ENCODE measurements at places on chromosomes 1 and 21.

DNA sequence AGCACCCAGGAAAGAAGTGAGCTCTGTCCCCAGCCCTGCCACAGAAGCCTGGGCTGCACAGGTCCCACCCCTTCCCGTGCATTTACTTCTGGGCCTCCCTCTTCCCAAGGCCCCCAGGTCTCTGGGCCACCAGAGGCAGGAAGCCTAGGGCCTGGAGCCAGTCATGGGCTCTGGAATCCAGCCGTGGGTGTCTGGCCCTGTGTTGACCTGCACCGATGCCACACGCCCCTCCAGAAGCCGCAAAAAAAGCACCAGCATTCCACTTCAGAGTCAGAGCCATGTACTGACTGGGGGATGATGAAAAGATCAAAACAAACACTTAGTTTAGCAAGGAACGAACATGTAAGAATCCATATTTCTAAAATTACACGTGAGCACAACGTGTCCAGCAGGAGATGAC is 141.7 kb downstream of the NPHP4 start:
- no peak for DNase-seq

- peak; percentile 55 for DNase-seq
Measured at GRCh38 chr1:24558902-24559791, 3.3 kb downstream of the NCMAP start.

- DNase-seq: no peak
Measured at GRCh38 chr1:68377098-68377497, 72.7 kb downstream of the RPE65 start.

DNA sequence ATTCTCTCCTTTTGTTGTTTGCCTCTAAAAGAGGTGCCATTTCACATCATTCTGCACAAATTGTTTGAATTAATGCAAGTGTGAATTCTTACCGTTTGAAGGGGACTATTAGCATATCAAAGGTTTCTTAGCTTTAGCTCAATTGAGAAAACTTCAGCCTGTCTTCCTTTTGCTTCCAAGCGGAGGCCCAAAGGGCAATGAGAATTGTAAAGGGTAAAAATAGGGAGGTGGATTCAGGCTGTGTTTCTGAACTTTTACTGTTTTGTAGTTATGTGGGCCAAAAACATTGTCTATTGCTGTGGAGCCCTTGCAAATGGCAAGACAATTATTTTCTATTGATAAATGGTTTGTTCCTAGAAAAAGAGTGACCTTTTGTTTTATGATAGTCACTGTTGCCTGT is 3.6 kb downstream of the ADGRL2 start:
- no peak for DNase-seq

DNA sequence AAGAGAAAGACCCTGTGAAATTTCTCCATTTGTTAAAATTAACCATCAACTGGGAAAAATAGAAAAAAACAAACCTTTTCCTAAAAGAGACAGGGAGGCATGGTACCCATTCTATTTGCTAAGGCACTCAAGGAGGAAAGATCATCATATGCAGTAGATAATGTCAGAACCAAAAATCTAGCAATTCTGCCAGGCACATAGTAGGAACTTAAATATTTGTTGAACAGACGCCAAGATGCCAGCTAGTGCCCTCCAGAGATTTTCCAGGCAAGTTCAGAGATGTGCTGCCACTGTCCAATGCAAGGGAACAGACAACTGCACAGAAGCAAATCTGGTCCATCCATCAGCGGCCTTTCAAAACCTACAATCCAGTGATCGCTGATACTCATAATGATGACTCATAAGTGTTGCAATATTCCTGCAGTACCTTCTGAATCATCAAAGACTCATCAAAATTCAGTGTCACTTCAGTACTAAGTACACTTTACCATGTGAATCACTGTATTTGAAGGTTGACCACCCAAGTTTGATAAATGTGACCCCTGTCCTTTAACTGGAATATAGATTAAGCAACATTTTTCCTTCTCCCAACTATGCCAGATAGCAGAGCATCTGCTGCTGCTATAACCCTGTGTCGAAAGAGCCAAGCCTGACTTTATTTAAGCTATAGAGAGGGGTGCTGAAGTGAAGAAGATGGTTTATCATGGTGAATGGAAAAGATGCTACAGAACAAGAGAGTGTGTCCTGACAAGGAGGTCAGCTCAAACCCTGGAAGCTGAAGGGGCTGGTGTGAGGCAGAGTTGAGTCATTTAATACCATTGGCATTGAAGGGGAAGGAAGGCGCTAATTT is 99.1 kb downstream of the MT1HL1 start:
- DNase-seq: no peak

DNA sequence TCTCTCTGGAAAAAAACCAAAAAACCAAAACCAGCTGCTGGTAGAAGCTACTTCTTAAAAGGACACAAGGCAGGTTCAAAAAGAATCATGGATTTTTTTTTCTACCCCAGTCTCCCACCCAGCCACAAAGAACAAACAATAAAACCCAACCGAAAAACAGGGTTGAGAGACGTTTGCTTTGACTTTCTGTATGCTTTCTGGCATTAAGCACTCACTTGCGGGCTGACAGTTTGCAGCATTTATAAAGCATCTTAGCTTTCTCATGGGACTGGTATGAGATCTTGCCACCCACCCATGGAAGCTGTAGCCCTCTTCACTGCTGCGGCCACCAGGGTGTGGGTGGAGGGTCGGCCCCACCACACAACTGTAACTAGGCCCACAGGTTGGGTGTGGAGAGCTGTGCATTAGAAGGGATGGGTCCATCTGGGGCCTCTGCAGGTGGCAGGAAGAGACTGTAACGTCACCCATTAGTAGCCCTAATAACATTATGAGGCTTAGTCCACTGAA is 165.7 kb downstream of the RHOU start:
- DNase-seq: no peak

DNA sequence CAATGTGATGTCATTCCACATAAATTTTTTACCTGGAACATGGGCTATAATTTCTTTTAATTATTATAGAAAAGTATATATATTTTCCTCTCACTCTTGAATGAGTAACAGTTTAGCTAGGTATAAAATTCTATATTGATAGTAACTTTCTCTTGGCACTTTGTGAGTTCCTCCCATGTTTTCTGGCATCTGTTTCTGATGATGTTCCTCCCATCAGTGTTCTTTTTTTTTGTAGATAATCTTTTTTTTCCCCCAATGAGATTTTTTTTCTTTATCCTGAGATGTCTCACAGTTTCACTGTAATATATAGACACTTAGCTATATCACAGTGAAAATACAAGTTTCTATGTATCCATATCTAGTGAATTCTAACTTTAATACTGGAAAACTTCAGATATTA is 75.2 kb downstream of the IER5 start:
- DNase-seq: no peak

DNA sequence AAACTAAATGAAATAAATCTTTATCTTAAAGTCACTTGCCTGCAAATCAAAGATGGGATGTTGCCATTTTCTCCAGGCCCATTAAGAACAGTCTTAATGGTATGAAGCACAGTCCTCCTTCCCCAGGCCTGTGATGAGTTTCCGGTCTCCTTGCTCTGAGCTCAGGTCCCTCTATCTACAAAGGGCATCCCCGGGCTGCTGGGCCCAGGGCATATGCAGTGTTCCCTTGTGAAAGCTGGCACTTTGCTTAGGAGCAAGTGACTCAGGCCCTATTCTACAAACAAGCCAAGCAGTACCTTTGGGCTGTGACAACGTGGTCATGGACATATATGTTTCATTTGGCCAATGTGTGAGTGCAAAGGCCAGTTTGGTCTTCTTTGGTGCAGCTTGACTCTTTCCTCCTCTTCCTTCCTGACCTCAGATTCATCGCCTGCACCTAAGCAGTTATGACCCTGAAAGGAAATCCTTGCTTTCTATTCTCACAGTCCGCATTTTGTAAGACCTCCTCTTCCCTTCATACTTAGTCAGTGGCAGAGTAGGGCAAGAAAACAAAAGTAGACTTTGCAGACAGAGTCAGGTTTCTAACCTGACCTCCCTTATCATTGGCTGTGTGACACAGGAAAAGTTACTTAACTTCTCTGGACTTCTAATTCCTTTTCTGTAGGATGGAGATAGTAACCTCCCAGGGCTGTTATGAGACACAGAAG is 109.5 kb downstream of the ERG start:
- DNase-seq: no peak

GRCh38 chr1:111164151-111164550 is 24.1 kb downstream of the CEPT1 start:
- no peak for DNase-seq

- no peak for DNase-seq
Measured at GRCh38 chr1:60678391-60678790, 404.0 kb upstream of the NFIA start.

DNA sequence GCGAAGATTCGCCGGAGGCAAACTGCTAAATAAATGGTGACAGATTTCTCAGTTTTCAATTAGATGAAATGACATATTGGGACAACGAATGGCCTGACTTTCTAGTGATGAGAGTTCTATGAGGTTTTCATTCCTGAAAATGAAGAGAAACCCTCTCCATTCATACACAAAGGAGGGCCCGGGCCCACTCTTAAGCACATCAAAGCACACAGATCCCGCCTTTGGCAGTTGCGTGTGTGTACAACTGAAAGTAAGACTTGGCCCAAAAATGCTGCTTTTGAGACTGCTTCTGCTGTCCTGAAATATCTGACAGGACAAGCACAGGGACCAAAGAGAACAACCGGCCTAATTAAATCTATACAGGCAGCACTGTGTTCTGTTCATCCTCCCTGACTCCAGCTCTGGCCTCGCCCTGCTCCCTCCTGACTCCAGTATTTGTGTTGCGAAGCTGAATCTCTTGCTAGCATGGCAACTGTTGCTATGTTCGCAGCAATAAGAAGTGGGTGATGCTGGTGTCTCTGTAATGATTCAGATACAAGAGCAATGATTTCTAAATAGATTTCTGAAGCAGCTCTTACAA is 7.4 kb downstream of the LRRC53 start:
- peak; percentile 14 for DNase-seq

DNA sequence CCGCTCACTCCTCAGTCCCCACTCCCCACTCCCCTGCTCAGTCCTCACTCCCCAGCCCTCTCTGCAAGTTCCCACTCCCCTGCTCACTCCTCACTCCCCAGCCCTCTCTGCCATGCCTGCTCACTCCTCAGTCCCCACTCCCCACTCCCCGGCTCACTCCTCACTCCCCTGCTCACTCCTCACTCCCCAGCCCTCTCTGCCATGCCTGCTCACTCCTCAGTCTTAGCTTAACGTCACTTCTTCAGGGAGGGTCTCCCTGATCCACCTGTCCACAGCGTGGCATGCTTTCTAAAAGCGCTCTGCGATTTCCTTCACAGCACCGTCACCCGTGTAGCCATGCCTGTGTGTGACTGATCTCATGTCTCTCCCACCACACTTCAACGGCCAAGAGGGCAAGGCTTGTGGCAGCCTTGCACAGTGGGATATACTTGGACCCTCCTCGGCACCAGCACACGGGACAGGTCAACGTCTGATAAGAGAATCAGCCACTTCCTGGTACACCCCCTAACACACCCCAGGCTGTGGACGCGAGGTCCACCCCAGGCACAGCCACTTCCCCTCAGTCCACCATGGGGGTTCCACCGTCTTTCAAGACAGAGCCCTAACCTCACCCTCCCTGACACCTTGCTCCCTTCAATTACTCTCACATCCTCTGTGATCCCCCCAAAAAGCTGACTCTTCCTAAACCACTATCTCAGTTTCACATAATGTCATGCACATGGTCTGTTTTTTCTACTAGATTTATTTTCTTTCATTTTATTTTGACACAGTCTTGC is 14.0 kb downstream of the PRDM15 start:
- no peak for DNase-seq

DNA sequence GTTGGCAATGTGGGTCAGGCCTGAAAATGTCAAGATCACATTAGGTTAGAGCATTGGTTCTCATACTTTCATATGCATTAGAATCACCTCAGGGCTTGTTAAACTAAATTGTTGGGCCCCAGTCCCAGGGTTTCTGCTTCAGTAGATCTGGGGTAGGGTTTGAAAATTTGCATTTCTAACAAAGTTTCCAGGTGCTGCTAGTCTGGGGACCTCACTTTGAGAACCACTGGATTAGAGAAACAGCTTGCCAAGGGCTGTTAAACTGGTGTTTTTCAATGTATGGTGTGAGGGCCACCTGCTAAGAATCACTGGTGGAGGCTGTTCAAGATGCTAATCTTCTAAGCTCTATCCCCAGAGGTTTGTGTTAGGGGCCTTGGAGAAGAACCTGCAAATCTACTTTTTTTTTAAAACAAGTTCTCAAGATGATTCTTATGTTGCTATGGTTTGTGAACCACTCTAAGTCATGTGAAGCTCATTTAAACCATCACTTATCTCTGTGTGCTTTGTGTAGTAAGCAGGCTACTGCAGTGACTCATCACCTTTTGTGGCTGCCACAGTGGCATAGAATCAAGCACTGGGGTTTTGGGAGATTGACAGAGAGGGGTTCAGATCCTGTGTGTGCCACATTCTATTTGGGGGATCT is 152.2 kb downstream of the S1PR1 start:
- no peak for DNase-seq

GRCh38 chr1:184020855-184021254 is 16.7 kb downstream of the COLGALT2 start:
- DNase-seq: no peak

DNA sequence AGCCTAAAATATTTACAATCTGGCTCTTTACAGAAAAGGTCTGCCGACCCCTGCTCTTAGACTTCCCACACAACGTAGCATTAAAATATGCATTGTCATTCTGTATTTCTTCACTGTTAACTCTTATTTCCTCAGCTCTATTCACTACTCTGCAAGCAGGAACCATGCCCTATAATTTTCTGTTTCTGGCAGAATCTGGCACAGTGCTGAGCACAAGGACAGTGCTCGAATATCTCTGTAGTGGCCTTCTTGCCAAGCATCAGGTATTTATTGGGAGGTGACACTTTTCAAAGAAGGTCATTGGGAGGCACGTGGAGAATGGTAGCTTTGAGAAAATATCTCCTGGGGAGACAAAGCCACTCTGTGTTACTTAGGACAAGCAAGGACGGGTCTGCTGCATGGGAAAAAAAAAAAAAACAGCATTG is 77.9 kb downstream of the PSMG1 start:
- no peak for DNase-seq

GRCh38 chr1:213369465-213369864 is 318.4 kb downstream of the RPS6KC1 start:
- DNase-seq: no peak

GRCh38 chr1:84598418-84598817 is 24.2 kb upstream of the CTBS start:
- no peak for DNase-seq

DNA sequence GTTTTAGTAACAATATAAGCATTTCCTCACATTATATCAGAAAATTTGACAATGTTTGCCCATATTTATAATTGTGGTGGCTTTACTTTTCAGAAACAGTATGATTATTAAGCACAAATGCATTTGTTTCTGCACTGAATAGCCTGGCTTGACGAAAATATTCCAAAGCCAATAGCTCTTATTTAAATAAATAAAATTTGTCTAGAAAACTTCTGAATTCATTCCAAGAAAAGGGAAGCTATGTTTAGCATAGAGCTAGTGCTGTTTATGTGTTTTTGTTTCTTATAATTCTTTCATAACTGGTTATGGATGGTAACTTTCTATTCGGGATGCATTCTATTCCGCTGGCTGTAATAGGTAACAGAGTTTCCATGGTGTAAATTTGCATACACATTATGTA is 268.6 kb downstream of the PTBP2 start:
- DNase-seq: no peak

All from heart right ventricle (tissue), 16 donors.